ENCODE measurements at places on chromosomes 2 and 18.
A peak's percentile ranks its signal among the peaks of the same experiment; 100 is the strongest.

DNA sequence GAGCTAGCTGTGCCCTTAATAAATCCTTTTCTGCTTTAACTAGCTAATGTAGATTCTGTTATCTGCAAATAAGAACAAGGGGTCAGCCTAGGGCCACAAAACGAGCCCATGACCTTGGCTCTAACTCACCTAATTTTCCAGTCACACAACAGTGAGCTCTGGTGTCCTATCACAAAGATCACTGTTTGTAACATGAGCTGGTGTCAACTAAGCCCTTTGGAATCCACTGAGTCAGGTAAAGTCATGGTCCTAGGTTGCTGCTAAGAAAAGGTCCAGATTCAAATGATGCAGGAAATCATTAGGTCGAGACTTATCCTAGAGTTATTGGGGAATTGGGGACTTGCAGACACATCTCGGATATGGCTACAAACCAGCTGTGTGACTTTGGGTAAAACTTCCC, 49.9 kb downstream of the ST8SIA5 start:
- DNase-seq = no peak

DNA sequence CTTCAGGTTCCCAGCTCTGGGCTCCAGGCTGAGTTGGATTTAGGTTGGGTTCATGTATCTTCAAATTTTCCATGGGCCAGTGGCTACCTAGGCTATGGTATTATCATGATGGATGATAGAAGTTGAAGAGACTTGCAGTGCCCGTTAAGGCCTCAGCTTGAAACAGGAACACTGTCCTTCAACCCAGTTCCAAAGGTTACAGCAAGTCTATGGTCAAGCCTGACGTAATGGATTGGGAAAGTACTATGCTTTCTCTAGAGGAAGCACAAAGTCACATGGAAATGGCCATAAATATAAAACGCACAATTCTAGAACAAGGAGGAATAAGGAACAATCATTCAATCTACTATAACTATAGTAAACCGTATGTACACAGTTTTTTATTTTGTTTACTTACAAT, 593.2 kb downstream of the ZEB2 start:
- no peak for DNase-seq

DNA sequence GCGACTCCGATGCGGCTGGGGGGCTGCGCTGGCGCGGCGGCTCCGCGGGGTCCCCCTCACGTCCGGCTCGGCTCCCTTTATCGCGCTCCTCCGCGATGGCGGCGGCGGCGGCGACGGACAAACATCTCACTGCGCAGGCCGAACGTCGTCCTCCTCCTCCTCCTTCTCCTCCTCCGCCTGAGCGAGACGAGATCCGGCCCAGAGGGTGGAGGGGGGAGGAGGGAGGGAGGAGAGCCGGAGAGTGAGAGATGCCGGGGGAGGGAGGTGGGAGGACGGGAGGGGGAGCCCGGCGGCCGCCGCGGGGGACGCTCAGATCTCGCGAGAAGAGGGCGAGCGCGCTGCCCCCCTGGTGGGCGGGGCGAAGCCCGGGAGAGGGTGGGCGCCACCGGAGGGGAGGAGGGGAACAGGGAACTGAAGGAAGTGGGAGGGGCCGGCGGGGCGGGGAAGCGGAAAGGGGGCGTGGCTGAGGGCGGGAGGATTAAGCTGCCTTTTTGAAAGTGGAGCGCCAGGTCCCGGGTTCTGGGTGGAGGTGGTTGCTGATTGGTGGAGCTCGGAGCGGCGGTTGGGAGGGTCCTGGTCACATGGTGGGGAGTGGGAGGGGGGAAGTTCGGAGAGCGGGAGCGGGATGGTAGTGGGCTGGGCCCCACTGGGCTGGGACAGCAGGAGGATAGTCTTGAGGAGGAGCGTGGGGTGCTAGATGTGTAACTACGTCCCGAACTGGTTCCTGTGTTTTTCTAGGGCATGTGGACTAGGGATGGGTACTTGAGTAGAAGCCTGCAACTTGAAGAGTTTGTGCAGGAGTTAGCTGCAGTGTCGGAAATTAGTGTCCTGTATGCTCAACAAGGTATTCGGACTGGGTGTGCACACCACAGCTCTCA, at the start of gene CUL3:
CUL3 (minus strand) TSS at position 153 of the 878 bp plus-strand sequence. CDS start 354 bp downstream, outside the sequence.
- peak; percentile 100 for DNase-seq

GRCh38 chr2:178238154-178238521, 43.8 kb downstream of the OSBPL6 start:
- DNase-seq = no peak

DNA sequence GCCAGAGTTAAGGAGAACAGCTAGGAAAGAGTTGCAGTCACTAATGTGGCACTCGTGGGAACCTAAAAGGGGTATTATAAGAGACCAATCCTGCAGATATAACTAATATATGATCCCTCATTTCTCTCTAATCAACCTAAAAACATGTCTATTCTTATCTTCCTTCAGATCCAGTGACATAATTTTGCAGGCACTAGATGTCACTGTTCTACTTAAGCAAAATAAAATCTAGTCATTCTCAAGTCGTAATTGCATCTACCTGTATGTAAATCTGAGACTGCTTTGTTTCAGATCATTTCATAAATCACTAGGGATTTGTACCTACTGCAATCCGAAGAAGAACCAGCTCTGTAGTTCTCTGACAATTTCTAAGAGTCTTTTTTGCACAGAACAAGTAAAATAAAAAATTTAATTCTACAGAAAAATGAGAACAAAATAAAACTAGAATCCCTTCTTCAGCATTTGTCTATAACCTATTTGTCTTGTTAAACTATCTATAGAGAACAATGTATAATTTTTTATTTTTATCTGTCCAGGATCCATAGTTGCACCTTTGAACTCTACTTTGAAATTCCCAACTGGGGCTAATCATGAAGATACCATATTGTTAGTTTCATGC, 56.5 kb upstream of the ERBB4 start:
- DNase-seq = no peak

GRCh38 chr2:207233731-207234130, 68.0 kb upstream of the KLF7 start:
- DNase-seq = no peak
